Tibial nerve (tissue), 4 donors: ENCODE measurements at places on chromosomes 3 and 15. TPM values are rescaled to one million over a fixed set of nuclear protein-coding genes. Genes with fewer than 3 reads are reported as not detected.

The ADGRG7 gene
- 0.42 TPM for total RNA-seq

The ACAN gene
- total RNA-seq, result 2.5 TPM

The TMEM62 gene
- total RNA-seq, result 19.5 TPM

The TMEM108 gene
- total RNA-seq, result 0.21 TPM

The ZNF280D gene
- 60.6 TPM for total RNA-seq

The FOXB1 gene
- total RNA-seq, result not detected

The LRRC49 gene
- 10.0 TPM for total RNA-seq

The SLC22A13 gene
- 0.78 TPM for total RNA-seq

The CYP1A2 gene
- total RNA-seq, result not detected

The C3orf85 gene
- not detected for total RNA-seq

DNA sequence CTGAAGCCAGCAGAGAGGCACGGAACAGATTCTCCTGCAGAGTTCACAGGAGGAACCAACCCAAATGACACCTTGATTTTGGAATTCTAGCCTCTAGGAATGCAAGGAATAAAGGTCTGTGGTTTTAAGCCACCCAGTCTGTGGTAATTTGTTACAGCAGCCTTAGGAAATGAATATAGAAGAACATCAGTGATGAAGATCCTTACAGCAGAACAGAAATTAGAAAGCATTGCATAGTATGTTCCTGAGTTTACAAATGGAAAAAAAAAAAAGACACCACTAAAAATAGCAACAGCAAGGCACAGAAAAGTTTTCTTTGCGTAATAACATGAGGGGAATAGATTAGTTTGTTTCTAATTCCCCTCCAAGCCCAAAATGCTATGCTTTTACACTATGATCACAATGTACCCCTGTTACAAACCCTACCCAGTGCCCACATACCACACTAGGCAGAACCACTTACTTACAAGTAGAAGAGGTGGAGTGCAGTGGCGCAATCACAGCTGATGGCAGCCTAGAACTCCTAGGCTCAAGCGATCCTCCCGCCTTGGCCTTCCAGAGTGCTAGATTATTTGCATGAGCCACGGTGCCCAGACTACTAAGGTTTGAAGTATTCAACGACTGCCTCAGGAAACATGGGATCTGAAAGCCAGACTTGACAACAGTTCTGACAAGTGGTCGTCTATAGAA, 84.3 kb downstream of the SHQ1 start:
- DNase-seq, result no peak
- H3K4me1 ChIP-seq, result no peaks in the 10 kb centered on the region
- no peak overlapping the region for H3K4me3 ChIP-seq

GRCh38 chr3:72890166-72890925, 2.5 kb downstream of the GXYLT2 start:
- no peaks in the 10 kb centered on the region for H3K27me3 ChIP-seq
- peak overlapping the region; percentile 75 for H3K27ac ChIP-seq
- no peak overlapping the region for H3K4me3 ChIP-seq

- peak overlapping the region; percentile 81 for H3K27ac ChIP-seq
- H3K4me3 ChIP-seq, result peak overlapping the region; percentile 77
- H3K36me3 ChIP-seq, result peaks cover 14% of the 10 kb centered on the region
- peaks cover 47% of the 10 kb centered on the region for H3K4me1 ChIP-seq
- no peaks in the 10 kb centered on the region for H3K27me3 ChIP-seq
These were observed 600 bp downstream of the FBXO45 start for GRCh38 chr3:196569003-196569516.

GRCh38 chr15:51286816-51287215, 51.6 kb downstream of the CYP19A1 start:
- no peak overlapping the region for H3K27ac ChIP-seq
- H3K4me3 ChIP-seq, result no peak overlapping the region
- H3K4me1 ChIP-seq, result no peaks in the 10 kb centered on the region
- no peaks in the 10 kb centered on the region for H3K36me3 ChIP-seq

GRCh38 chr15:77107068-77107467, 36.2 kb upstream of the TSPAN3 start:
- H3K36me3 ChIP-seq, result no peaks in the 10 kb centered on the region
- H3K27ac ChIP-seq, result peak overlapping the region; percentile 34
- peaks cover 4% of the 10 kb centered on the region for H3K4me1 ChIP-seq

- no peaks in the 10 kb centered on the region for H3K4me1 ChIP-seq
- no peak overlapping the region for H3K4me3 ChIP-seq
These were observed 95.9 kb upstream of the PRR20G start for GRCh38 chr3:127383656-127384179.

GRCh38 chr3:127694467-127695215, 21.9 kb downstream of the ABTB1 start:
- H3K27me3 ChIP-seq, result no peaks in the 10 kb centered on the region
- no peak overlapping the region for H3K4me3 ChIP-seq
- H3K36me3 ChIP-seq, result no peaks in the 10 kb centered on the region
- H3K27ac ChIP-seq, result no peak overlapping the region
- no peak for DNase-seq

- H3K4me1 ChIP-seq, result peaks cover 6% of the 10 kb centered on the region
- no peak for DNase-seq
- H3K27ac ChIP-seq, result no peak overlapping the region
- no peaks in the 10 kb centered on the region for H3K27me3 ChIP-seq
- H3K4me3 ChIP-seq, result no peak overlapping the region
These were observed 144.3 kb downstream of the TJP1 start for GRCh38 chr15:29677871-29678461.

DNA sequence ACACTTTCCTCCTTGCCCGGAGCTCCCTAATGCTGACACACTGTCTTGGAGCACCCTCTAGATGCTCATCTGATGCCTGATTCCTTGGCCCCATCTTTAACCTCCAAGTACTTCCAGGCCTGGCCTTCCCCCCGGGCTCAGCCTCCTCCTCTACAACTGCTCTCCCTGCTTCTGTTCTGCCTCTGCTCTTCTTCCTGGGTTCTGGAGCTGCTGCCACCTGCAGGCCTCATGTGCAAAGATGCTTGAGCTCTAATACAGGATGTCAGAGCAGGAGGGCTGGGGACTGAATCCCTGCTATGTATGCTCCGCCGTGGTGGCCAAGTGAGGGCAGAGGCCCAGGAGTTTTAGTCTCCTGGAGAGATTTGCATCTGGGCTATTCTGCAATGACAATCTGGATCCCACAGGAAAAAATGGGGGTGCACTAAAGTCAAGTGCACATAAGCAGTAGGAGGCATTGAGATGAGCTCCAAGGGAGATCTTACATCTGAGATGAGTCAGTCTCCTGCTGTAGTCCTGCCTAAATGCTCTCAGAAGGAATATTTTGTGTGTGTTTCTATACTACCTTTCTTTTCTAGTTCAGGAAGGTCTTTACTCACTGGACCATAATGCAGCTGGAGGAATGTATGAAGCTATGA, 296.3 kb downstream of the UACA start:
- no peaks in the 10 kb centered on the region for H3K4me1 ChIP-seq
- H3K27ac ChIP-seq, result no peak overlapping the region

DNA sequence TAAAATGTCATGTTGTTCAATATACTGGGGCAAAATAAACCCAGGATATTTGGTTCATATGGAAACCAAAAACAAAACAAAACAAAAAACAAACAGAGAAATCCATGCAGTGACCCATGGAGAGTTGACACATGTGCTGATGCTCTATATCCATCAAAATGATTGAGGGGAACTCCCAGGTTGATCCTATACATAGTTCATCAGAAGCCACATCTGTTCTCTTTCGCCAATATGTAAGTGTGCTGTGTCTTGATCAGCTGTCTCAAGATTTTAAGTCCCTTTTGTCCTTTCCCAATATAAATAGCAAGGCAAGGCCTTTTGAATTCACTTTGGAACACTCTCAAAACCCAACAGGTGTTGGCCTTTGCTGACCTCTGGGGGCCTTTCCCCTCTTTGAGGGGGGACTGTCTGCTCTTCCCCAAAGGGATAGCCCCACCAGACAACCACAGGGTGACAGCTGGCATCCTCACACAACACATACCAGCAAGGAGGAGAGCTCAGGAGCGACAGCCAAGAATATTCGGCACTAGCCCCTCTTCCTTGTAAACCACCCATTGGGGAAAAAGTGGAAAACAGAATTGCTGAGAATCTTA, 209.4 kb upstream of the CD96 start:
- DNase-seq, result no peak
- no peak overlapping the region for H3K27ac ChIP-seq
- no peaks in the 10 kb centered on the region for H3K4me1 ChIP-seq
- no peaks in the 10 kb centered on the region for H3K27me3 ChIP-seq
- no peaks in the 10 kb centered on the region for H3K36me3 ChIP-seq
- H3K4me3 ChIP-seq, result no peak overlapping the region

DNA sequence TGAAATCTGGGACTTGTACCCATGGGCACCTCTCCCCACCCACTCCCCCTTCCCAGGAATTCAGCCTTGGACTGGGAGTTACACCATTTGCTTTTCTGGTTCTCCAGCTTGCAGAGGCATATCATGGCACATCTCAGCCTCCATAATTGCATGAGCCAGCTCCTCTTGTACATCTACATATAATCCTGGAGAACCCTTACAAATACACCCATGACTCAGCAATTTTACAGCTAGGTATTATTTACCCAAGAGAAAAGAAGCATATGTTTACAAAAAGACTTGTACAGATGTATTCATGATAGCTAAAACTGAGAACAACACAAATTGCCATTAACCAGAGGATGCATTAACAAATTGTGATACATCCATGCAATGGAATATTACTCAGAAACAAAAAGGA, 58.4 kb downstream of the RPLP1 start:
- H3K27me3 ChIP-seq, result no peaks in the 10 kb centered on the region
- H3K27ac ChIP-seq, result no peak overlapping the region
- DNase-seq, result no peak
- H3K4me3 ChIP-seq, result no peak overlapping the region

DNA sequence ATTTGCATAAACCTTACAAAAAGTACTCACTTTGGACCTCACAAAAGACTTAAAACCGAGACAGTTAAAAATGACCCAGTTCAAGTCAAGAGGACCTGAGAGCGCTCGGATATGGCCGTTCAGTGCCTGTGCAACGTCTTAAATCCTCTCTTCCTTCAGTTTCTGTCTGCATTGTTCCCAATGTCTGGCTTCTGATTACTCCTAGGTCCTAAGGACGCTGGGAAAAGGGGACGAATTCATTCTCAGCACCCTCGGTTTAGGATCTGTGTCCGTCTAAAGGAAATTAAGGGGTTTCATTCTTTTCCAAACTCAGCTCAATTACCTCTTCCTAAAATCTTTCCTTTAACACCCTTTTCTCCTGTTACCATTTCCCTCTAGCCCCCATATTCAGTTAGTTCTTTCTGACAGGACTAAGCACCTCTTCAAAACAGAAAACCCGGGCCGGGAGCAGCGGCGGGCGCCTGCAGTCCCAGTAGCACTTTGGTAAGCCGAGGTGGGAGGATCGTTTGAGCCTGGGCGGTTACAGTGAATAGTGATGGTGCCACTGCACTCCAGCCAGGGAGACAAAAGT, 970 bp downstream of the DPPA4 start:
- no peaks in the 10 kb centered on the region for H3K36me3 ChIP-seq
- peaks cover 10% of the 10 kb centered on the region for H3K27me3 ChIP-seq
- peak overlapping the region; percentile 11 for H3K4me3 ChIP-seq
- H3K27ac ChIP-seq, result no peak overlapping the region

DNA sequence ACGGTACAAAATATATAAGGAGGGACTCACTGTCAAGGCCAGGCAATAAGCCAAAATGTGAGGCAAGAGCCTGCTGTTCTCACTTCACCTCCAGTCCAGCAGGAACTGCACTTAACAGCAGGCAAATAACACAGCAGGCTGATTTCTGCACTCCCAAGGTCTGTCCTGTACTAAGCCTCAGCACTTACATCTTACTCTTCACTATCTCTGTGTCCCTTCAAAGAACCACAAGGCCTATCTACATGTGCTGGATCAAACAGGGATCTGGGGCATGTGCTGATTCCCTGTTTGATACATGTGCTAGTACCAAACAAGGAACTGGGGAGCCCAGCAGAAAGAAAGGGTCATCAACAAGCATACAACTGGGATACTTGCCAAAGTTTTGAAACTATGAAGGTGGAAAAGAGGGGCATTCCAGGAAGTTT, 22.2 kb downstream of the UACA start:
- peak; percentile 83 for DNase-seq
- H3K4me3 ChIP-seq, result no peak overlapping the region
- H3K36me3 ChIP-seq, result no peaks in the 10 kb centered on the region
- no peaks in the 10 kb centered on the region for H3K27me3 ChIP-seq

- no peaks in the 10 kb centered on the region for H3K36me3 ChIP-seq
- no peak for DNase-seq
- no peak overlapping the region for H3K4me3 ChIP-seq
These were observed 6.1 kb upstream of the HHATL start for GRCh38 chr3:42708611-42709151.

DNA sequence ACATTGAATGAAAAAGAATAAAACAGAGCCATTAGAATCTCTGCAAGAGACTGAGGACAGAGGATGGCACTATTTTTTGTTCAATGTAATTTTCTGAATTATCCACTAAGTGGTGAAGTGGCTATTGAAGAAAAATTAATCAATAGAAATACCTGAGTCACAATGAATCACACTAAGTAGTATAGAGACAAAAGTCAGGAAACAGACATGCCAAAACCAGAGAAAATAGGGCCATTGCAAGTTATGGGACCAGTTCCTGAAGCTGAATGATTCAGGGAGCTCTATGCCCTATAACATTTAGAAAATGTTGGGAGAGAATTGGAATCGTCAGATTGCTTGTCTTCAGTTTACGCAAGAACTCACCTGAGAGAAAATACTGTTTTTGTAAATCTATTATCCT, 1103.2 kb upstream of the ALCAM start:
- no peaks in the 10 kb centered on the region for H3K27me3 ChIP-seq
- no peaks in the 10 kb centered on the region for H3K36me3 ChIP-seq
- H3K4me3 ChIP-seq, result no peak overlapping the region
- H3K27ac ChIP-seq, result no peak overlapping the region

GRCh38 chr15:51718219-51718618, 19.2 kb downstream of the LYSMD2 start:
- no peaks in the 10 kb centered on the region for H3K4me1 ChIP-seq
- no peak overlapping the region for H3K4me3 ChIP-seq
- no peak for DNase-seq
- H3K36me3 ChIP-seq, result no peaks in the 10 kb centered on the region

- DNase-seq, result no peak
- H3K4me3 ChIP-seq, result no peak overlapping the region
- H3K4me1 ChIP-seq, result no peaks in the 10 kb centered on the region
- no peaks in the 10 kb centered on the region for H3K27me3 ChIP-seq
These were observed 9.2 kb upstream of the MCCC1 start for GRCh38 chr3:183108470-183108869.

DNA sequence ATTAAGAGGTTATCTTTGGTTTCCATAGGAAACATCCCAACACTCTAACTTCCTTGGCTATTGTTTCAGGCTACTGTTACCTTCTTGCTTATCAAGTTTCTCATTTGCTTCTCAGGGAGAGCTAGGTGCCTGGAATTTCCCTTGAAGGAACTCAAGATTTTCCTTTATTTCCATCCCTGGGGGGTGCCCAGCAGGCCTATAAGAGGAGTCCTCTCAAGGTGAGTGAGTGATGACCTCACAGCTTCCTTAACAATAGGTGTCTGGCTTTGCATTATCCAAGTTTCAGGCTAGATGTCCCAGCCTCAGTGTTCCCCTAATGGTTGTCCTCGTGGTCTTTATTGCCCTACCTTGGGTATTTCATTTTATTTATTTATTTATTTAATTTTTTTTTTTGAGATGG, 12.1 kb upstream of the CTSH start:
- no peak for DNase-seq
- H3K4me1 ChIP-seq, result peaks cover under 1% of the 10 kb centered on the region
- no peaks in the 10 kb centered on the region for H3K36me3 ChIP-seq
